ENCODE measurements at places on chromosomes 13 and 19.

GRCh38 chr19:2278459-2279158, 3.4 kb downstream of the PEAK3 start:
- no peak for DNase-seq

DNA sequence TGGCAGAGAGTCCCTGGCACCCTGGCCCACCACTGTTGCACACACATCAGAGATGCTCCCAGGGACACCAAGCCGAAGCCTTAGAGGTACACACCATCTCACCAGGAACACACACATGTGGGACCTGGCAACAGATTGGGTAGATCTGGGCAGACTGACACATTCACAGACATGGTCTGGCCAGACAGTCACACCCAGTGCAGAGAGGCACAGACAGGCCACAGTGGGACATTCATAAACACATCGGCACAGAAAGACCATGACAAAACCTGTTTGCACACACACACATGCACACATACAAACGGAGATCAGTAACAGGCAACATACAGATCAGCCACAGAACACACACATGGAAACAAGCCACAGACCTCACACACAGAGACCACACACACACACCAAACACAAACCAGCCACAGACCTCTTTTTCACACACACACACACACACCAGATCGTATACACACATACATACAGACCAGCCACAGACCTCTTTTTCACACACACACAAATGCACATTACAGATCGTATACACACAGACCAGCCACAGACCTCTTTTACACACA, 6.3 kb upstream of the JUNB start:
- DNase-seq, result no peak

DNA sequence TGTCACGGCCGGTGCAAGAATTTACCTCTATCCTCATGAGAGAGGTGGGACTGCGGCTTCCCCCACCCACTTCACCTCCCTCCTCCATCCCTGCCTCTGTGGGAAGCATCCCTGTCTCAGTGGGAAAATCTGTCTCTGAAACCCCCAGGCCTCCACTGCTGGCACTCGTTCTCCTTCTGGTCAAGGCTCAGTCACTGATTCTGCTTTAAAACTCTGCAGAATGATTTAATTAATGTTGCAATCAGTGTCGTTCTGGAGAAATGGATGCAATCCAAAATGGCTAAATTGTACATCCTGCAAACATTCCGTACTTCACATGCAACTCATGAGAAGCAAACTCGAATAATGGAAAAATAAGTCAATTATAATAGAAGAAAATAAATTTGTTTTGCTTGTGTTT, 5.6 kb downstream of the RASL11A start:
- no peak for DNase-seq

DNA sequence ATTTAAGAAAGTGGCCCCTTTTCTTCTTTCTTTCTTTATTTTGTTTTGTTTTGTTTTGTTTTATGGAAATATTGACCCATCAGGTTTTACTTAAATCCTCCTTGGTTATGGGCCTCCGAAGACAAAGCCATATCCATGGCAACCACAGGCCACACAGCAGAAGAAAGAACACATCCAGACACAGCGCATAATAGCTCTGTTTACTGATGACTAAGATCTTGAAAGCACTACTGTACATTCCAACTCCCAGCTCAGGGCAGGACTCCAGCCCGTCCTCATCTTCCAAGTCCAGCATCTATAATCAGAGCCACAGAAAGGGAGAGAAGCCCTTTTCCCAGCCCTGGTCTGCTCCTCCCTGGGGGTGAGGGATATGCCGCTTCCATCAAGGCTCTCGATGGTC, 84.3 kb downstream of the NUFIP1 start:
- DNase-seq, result no peak

DNA sequence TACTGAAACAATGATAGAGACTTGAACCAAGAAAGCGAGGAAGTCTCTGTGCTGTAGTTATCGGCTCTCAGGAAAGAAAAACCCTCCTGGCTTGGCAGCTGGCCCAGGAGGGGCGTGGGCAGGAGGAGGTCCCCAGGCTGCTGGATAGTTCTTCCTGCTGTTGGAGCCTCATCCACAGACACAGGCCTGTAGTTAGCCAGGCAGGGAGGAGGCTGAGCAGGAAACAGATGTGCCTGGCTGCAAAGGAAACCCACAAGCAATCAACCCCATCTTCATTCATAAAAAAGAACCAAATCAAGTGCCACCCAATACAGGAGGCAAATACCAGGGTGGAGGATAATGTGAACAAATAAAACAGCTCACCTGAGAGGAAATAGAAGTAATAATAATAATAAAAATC, 86.2 kb downstream of the IRS2 start:
- DNase-seq, result no peak

- no peak for DNase-seq
These were observed 7.5 kb upstream of the PLA2G4C start for GRCh38 chr19:48118131-48118517.

DNA sequence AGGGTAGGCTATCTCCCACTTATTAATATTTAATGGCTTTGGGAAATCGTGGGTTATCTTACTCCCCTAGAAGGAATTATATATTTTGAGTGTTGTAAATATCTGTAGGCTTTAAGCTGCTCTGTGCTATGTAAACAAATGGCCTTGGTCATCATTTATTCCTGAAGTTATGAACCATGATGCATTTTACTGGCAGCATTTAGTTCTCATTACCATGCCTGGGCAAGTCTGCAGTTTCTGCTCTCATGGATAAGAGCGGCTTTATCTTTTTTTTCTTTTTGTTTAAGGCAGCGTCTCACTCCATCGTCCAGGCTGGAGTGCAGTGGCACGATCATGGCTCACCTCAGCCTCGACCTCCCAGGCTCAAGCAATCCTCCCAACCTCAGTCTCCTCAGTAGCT, 156.1 kb downstream of the IRS2 start:
- no peak for DNase-seq

DNA sequence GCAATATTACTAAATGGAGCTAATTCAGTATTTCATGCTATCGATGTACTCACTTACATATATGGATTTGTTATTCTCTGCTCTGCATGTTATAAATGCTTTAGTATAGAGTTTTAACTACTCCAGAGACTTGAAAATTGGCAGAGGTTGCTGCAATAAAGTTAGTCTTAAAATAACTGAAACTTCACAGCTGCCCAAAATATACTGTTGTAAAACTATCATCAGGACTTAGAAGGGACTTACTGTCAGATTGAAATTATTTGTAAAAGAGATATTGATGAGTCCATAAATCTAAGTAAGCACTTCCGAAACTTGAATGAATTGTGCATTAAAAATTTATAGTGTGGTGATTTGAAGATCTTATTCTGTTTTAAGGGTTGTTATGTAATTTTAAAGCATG, 1178.2 kb upstream of the PCDH20 start:
- DNase-seq, result no peak

All from activated CD4-positive, alpha-beta T cell treated with anti-CD3 and anti-CD28 coated beads, Interleukin-2, amount 50 U/mL, for 24 hours (primary cell).